ENCODE measurements at places on chromosomes 4 and X.

GRCh38 chrX:1488141-1488540 is 35.4 kb upstream of the ASMTL start:
- no peak for DNase-seq

DNA sequence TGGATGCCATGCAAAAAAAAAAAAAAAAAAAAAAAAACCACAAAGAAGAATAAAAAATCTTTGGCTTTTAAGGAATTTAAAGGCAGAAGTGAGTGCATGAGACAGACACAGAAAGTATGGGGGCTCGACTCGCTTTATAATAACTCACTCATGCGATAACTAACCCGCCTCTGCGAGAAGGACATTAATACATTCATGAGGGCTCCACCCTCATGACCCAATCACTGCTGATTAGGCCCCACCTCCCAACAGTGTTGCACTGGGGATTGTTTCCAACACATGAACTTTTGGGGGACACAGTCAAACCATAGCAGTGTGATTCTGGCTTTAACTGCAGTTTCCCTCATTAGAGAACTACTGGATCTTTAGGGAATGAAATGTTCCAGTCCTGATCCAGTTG is 78.1 kb downstream of the QDPR start:
- no peak for DNase-seq

GRCh38 chr4:85717351-85717750 is 242.4 kb downstream of the ARHGAP24 start:
- DNase-seq, result no peak

- no peak for DNase-seq
Observed at GRCh38 chr4:38366456-38366855, 297.5 kb upstream of the KLF3 start.

DNA sequence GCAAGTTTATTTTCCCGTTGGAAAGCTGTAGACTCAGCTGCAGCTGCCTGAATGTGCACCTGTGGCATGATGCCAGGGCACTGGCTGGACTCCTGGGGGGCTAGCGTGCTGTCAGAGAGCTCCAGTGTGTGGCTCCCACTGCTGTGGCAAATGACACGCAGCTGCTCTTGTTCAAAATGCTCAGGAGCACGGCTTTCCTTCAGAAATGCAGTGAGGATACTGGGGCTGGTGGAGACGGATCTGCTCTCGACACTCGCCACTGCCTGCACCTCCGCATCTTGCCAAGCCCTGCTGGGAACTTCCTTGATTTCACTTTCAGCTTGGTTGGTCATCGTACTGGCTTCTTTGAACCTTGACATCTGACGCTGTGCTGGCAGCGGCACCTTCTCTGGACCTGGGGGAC is 58.7 kb downstream of the GPRIN3 start:
- no peak for DNase-seq

DNA sequence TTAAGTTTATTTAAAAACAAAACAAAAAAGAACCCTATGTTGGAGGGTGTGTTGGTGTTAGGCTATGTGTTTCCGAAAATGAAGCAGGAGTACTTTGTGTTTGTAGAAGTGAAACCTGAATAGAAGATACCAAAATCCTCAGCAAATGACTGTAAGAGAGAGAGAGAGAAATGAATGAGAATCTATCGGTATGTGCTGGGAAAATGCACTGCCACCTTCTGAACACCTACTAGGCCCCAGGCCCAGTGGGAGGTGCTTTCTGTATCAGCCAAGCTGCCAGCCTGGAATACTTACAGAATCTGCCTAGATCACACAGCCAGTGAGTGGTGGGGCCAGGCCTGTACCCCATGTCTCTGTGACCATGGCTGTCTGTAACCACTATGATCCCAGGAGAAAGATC is 14.9 kb upstream of the PIM2 start:
- DNase-seq, result no peak

DNA sequence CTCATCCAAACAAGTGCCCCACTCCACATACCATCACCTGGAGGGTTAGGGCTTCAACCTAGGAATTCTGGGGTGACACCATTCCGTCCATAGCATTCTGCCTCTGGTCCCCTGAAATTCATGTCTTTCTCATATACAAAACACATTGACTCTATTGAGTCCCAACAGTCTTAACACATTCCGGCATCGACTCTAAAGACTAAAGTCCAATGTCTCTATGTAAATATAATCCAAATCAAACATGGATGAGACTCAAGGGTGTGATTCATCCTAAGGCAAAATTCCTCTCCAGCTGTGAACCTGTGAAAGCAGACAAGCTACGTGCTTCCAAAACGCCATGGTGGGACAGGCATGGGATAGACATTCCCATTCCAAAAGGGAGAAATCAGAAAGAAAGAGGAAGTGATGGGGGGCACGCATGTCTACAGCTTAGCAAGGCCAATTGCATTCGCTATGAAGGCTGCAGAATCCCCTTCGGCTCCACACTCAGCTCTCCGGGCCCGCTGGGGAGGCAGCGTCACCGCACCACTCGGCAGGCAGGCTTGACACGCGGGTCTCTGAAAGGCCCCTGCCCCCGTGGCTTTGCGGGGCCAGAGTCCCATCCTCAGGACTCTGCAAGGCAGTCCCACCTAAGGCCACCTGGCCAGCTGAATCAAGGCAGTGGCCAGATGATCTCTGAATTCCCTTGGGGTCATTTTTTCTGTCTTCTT is 53.2 kb downstream of the ADRA2C start:
- DNase-seq, result no peak

DNA sequence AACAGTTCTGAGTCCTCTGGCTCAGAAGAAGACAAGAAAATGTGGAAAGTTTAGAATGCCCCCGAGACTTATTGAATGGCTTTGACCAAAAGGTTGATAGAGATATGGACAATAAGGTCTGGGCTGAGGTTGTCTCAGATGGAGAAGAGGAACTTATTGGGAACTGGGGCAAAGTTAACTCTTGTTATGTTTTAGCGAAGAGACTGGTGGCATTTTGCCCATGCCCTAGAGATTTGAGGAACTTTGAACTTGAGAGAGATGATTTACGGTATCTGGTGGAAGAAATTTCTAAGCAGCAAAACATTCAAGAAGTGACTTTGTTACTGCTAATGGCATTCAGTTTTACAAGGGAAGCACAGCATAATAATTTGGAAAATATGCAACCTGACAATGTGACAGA is 1549.3 kb upstream of the ADGRL3 start:
- DNase-seq, result no peak

GRCh38 chr4:98485816-98486345 is 172.5 kb downstream of the TSPAN5 start:
- DNase-seq, result no peak

DNA sequence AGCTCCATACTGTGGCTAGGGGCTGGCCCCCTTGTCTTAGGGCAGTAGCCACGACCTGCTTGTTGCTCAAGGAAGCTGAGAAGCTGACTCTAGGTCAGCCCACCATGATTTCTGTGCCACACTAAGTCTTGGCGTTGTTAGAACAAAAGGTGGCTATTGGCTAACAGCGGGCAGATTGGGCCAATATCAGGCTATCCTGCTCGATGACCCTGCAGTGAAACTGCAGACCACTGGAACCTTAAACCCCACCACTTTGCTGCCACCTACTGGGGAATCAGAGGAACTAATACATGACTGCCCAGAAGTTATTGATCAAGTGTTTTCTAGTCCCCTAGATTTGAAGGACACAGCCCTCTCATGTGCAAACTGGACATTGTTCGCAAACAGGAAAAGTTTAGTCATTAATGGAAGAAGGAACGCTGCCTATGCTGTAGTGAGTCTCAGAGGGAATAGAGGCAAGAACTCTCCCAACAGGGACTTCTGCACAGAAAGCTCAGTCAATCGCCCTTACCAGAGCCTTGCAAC is 17.0 kb upstream of the PAPSS1 start:
- peak; percentile 25 for DNase-seq

- no peak for DNase-seq
Observed at GRCh38 chr4:2699534-2699933, 56.6 kb downstream of the TNIP2 start.

DNA sequence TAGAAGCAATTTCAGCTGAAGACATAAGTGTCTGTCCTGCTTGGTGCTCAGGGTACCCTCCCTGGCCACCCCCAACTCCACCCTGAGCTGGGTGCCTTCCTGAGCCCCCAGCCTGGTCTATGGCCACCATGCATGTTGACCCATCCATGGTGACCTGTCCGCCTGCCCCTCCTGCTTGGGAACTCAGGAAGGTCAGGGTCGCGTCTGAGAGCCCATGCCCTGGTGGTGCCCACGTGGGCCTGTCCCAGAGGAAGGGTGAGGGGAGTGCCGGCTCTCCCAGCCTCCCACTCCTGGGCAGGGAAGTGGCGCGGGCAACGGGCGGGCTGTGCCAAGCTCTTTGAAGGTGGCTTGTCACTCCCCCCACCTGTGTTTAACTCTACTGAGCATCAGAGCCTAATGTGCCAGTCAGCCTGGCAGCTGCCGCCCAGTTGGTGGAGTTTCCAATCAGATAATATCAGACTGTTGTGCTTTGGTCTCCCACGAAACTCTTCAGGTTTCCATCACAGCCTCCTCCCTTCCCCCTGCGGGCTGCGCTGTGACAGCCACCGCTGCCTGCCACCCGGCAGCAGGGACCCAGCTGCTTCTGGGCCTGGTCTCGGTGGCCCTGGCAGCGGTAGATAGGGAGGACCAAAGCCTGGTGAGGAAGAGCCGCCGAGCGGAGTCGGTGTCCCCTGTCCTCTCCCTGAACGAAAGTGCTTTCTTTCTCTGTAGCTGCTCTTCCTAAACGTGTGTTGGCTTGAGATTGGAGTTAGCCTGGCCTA is 4.8 kb downstream of the SH3BP2 start:
- no peak for DNase-seq

DNA sequence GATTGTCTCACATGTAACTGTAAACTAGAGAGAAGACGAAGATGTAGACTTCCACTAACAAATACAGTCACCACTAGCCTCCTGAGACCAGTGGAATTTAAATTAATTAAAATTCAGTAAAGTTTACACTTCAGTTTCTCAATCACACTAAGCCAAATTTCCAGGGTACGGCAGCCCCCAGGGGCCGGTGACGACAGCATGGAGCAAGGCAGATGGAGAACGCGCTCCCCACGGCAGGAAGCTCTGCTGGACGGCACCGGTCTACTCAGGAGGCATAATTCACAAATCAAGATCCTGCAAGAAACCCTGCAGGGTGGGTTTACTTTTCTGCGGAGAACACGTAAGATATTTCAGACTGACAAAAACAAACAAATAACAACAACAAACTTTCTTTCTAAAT is 80.7 kb downstream of the FAT1 start:
- no peak for DNase-seq

DNA sequence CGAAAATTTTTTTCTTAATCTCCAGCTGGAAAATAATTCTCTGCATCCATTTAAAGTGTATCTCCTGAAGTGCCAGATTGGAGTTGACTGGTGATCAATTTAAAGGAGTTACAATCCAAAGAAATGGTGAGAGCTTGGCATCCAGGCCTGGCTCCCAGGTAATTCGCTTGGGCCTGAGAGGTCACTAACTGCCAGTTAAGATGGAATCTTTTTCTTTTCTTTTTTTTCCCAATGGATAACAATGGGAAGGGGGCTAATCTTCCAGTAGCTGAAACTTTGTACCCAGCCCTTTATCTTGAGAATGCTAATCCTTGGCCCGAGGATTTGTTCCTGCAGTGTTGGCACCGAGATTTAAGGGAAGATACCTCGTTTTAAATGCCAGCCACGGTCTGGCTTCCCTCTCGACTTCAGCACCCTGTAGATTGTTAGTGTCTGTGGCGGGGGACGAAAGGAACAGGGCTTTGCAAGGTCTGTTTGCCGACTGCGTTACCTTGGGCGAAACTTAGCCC is 13.3 kb upstream of the PITX2 start:
- no peak for DNase-seq

DNA sequence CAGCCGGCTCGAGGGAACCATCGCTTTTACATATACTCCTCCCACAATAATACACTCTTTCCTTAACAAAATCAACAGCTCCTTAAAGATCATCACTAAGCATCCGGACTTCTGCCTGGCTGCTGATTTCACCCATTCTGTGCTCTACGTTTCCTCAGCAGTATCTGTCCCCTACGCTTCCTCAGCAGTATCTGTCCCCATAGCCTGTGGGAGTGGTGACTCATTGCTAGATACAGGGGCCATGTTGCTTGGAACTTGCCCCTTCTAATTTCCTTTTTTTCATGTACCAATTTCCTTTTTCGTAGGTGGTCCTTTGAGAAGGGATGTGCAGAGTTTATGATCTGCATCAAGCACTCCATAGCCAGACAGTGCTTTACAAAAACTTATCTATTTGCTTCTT is 18.6 kb downstream of the MAP3K15 start:
- no peak for DNase-seq

- DNase-seq, result peak; percentile 64
Observed at GRCh38 chrX:119516157-119516702, 48.0 kb downstream of the SLC25A5 start.

GRCh38 chrX:47515941-47516665 is 33.1 kb upstream of the ZNF41 start:
- DNase-seq, result peak; percentile 86

- DNase-seq, result no peak
Observed at GRCh38 chr4:70778888-70779422, 57.2 kb downstream of the RUFY3 start.

GRCh38 chr4:1449475-1449832 is 43.2 kb upstream of the NKX1-1 start:
- no peak for DNase-seq

DNA sequence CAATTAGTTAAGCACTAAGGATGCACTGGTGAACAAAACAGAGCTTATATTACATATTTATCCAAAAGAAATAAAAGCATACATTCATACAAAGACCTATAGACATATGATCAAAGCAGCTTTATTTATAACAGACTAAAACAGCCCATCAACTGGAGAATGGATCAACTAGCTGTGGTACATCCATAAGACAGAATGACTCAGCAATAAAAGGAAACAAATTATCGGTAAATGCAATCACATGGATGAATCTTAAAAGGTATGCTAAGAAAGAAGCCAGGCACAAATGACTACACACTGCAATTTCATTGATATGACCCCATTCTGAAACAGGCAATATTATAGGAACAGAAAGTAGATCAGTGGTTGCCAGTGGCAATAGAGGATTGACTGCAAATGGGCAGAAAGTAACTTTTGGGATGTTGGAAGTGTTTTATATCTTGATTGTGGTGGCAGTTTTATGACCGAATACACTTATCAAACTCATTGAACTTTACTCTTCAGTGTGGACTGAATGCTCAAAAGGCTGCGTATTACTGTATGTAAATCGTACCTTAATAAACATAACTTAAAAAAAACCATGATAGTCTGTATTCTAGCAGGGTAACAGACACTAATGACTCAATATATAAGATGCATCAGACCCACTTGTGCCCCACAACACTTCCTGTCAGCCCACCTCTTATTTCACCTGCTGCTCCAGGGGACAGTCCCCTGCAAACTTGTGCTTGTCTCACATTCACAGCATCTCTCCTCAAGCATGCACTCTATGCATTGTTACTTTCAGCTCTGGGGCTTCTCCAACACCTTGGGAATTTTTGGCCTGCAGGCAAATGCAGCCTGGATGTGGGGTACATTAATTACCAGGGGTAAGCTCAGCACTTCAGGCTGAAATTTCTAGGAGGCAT is 59.1 kb downstream of the MID1IP1 start:
- DNase-seq, result no peak

GRCh38 chr4:3744901-3745300 is 21.3 kb upstream of the ADRA2C start:
- no peak for DNase-seq

Data from NCI-H460 (cell line).